ENCODE measurements at places on chromosomes 16 and 17.

- no peak for DNase-seq
Measured at GRCh38 chr16:55700961-55701360, 45.2 kb downstream of the SLC6A2 start.

DNA sequence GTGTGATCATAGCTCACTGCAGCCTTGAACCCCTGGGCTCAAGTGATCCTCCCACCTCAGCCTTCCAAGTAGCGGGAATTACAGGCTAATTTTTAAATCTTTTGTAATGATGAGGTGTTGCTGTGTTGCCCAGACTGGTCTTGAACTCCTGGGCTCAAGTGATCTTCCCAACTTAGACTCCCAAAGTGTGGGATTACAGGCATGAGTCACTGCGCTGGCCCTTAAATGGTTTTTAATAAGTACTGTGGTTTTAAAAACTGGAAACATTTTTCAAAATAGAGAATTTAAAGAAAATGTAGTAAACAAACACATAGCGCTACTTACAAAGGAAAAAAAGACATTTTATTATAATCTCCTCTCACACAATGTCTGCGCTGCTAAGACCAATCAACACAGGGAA is 32.2 kb downstream of the MARCHF10 start:
- no peak for DNase-seq

GRCh38 chr17:77906377-77906871 is 52.1 kb upstream of the TNRC6C start:
- no peak for DNase-seq

GRCh38 chr17:57625957-57626356 is 119.1 kb downstream of the CCDC182 start:
- no peak for DNase-seq

- peak; percentile 83 for DNase-seq
Measured at GRCh38 chr17:78979780-78980623, at the start of gene LGALS3BP. Gene LGALS3BP (minus strand): TSS chr17:78979923. CDS start chr17:78977191, 2,732 bp downstream.

DNA sequence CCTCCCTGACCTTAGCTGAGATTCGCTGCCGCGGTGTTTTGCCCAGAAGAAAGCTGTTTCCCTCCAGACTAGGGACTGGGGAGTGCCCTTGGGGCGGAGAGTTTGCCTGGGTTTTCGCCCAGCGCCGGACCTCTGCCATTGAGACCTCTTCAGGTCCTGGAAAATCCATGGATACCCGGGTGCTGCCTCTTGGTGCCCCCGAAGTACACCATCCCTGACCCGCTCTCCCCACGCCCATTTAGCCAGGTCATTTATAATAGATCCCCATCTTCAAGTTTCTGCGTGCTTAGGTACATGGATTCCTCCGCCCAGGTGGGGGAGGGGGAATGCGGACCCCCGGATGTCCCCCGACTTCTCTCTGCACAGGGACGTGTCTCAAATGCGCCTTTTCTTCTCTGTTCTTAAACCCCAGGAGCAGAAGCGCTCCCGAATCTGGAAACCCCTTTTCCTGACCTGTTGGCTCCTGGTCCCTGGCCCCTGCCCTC is 15.0 kb upstream of the CBX8 start:
- DNase-seq = peak; percentile 82

DNA sequence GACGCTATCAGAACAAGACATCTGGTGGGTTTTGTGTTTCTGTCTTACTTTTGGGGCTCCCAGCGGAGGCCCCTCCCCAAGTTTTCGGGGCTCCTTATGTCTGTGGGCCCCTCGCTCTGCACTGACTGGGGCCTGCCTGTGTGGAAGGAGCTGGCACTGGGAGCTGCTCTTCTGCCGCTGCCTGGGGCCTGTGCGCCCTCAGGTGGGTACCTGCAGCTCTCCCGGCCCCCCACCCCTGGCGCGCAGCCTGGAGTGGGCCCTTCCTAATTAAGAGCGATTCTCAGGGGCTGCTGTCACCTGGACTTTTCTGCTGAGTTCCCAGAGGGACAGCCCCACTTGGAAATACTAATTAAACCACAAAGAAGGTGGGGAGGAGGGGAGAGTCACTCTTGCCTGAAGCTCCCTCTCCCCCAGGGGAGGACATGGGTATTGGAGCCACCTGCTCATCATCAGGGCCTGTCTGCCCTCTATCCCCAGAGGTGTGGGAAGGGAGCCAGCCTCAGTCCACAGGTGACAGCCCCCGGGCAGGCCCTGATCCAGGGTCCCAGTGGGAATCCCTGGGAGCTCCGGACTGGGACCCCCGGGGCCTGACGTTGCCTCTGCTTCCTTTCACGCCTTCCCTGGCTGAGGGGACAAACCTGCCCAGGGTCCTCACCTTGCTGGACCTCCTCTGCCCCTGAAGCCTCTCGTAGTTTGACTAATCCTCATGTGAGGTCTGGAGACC is 36.5 kb downstream of the GSE1 start:
- peak; percentile 92 for DNase-seq

DNA sequence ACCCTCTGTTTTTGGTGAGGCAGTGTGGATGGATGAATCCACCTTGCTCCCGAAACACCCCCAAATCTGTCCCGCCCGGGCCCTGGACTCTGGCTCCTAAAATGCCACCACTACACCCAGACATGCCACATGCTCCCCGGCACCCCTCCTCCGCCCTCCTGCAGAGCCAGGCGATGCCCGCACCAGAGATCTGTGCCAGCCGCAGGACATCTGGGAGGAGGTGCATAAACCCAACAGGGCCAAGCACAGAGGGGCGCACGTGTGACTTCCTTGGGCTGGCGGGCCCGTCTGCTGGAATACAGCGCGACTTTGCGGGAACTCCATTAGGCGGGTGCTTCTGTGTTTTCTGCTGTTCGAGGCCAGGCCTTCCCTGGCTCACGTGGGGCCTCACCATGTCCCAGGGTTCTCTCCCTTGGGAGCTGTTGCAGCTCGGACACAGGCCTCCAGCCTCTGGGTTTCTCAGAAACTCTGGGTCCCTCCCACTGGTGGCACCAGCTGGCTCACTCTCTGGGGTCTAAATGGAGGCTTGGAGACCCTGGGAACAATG is 14.1 kb upstream of the ACSF3 start:
- DNase-seq = no peak

DNA sequence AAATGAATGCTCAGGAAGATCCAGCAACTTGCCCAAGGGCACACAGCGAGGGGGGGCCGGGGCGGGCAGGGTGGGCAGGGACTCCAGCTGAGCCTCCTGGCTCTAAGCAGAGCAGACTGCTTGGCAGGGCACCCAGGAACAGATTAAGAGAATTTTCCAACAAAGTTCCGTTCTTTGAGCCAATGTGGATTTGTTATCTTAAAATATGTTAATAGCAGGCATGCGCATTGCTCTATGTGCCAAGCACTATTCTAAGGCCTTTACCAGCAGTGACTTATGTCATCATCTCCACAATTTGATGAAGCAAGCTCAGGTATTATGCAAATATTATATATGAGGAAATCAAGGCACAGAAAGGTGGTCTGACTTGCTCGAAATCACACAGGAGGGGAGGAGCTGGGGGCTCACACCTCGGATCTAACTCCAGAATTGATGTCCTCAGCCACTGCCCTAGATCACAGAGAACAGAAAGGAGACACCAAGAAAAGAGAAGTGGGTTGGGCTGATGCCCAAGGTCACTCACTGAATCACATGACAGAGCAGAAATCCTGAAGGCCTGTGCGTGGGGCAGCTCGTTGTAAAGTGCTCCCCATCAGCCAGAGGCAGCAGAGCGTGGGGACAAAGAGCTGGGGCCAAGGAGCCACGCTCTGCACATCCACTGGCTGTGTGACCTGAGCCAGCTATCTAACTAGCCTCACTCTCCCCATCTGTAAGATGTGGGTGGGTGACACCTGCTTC is 23.2 kb upstream of the MEAK7 start:
- DNase-seq = no peak

All from NCI-H2171 treated with DMSO at 0.1 percent for 48 hours (cell line).